ENCODE measurements at places on chromosomes 12 and 14.

DNA sequence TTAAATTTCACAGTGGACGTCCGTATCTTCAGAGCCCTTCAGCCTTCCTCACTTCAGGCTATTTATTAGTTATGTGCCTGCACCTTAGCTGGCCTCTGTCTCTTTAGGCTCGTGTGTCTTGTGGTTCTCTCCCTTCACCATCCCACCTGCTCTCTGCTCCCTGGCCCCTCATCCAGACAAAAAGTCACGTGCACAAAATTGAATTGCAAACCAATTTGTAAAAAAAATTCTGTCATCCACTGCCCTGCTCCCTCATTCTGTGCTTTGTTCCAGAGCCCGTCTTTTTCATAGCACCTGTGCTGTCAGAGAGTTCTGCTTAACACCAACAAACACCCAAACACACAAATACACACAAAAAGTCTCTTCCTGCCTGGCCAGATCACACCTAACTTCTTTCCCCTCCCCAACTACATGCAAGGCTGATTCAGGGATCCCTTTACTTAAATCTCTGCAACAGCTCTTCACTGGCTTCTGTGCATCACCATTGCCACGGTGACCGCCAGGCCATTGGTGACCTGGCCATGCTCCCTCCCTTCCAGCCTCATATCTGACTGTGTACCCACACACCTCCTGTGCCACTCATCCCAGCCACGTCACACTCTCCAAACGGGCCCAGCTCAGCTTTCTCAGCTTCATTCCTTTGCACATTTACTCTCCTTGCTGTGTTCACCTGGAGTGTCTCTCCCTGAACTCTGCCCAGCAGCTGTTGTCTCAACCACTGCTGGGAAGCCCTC lies 205.7 kb downstream of the TTC8 start:
- no peak for DNase-seq

DNA sequence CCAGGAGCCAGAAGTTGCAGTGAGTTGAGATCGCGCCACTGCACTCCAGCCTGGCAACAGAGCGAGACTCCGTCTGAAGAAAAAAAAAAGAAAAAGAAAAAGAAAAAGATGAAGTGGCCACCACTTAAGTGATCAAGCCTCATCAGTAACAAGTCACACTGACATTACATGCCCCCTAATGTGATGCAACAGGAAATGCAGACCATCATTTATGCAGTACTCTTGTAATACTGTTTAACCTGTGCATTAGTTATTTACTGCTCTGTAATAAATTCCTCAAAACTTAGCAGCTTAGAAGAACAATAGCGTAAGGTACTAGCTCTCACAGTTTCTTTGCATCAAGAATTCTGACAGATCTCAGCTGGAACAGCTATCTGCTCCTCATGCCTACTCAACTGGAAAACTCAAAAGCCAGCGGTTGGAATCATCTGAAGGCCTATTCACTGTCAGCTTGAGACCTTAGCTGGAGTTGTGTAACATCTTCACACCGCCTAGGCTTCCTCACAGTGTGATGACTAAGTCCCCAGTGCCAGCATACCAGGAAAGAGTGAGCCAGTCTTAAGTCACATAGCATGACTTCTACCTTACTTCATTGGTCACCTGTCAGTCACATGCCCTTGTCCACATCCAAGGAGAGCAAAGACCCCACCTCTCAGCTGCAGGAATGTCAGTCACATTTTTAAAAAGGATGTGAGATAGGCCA lies 31.5 kb downstream of the EPS8 start:
- no peak for DNase-seq

GRCh38 chr14:84976805-84977204 lies 553.1 kb upstream of the FLRT2 start:
- DNase-seq = no peak

GRCh38 chr14:93980456-93981201 lies 4.3 kb upstream of the ASB2 start:
- DNase-seq = no peak

DNA sequence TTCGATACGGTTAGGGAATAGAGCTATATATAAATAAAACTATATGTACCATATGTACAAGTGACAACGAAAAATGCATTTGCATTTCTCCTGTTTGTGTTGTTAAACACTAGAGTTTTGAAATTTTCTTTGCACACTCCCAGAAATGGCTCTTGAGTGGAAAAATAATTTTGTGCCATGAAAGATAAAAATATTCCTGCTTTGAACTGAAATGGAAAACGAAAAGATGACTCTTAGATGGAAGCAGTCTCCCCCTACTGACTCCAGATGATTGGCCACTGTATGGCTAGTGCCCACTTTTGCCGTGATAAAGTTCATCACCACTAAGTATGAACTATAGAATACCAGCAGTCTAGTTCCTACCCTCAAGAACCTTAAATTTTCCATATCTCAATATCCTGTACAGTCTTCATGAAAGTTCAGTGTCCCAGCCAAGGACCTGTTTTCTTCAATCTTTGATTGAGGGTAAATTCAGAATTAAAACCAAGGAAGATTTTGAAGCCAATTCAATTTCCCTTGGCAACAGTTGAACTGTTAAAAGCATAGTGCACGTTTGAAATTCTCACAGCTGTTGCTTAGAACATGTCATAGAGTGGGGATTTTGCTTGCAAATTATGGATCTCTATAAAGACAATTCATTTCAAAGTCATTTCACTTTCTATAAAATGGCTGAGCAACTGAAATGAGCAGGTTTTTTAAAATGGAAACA lies 1.6 kb upstream of the PPP2R5E start:
- no peak for DNase-seq

- no peak for DNase-seq
These were observed 401.1 kb downstream of the RGS6 start for GRCh38 chr14:72333357-72333756.

DNA sequence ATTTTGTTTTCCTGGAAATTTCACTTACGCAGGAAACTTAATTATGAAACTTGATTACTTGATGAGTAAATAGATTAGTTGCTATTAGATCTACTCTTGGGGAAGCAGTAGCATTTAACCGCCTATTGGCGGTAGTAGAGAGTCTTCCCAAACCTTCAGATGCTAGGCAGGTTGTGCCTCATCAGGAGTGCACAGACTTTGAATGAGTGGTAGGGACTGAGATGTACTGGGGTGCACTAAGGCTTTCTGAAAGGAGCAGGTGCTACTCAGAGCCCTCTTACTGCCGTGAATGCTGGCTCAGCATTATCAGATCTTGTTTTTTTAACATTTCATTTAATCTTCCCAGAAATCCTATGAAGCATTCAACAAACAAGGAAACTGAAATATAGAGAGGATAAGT lies 7.7 kb downstream of the GATC start:
- DNase-seq = no peak

DNA sequence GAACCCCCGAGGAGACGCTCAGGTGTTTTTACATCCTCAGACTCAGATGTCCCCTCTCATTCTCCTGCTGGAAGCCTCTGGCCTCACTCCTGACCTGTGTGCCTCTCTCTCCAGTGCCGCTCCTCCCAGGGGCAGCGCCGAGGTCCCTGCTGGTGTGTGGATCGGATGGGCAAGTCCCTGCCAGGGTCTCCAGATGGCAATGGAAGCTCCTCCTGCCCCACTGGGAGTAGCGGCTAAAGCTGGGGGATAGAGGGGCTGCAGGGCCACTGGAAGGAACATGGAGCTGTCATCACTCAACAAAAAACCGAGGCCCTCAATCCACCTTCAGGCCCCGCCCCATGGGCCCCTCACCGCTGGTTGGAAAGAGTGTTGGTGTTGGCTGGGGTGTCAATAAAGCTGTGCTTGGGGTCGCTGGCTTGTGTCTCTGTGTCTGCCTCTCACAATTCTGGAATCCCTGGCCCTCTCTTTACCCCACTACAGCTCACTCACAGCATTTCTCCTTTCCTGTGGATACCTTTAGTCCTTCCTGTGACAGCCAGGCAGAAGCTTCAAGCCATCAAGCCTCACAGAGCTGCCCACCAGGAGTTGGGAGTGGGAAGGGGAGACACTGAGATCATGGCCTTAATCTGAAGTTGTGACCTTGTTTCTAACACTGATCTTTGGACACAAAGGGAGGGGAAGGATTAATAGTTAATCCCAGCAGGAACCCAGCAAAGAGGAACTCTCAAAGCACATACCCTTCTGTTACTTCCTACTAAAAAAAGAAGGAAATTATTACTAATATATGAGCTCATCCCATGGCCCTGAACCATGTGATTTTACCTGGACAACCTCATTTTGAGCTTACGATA lies 1.1 kb upstream of the SOAT2 start:
- DNase-seq = no peak

GRCh38 chr14:20782280-20782890 lies 1.3 kb downstream of the RNASE6 start:
- no peak for DNase-seq

GRCh38 chr12:82461836-82462235 lies 103.5 kb downstream of the METTL25 start:
- no peak for DNase-seq

- DNase-seq = no peak
These were observed 148.2 kb downstream of the PLEKHA5 start for GRCh38 chr12:19277711-19278110.

GRCh38 chr12:72267974-72268373 lies 4.2 kb upstream of the TRHDE start:
- no peak for DNase-seq

DNA sequence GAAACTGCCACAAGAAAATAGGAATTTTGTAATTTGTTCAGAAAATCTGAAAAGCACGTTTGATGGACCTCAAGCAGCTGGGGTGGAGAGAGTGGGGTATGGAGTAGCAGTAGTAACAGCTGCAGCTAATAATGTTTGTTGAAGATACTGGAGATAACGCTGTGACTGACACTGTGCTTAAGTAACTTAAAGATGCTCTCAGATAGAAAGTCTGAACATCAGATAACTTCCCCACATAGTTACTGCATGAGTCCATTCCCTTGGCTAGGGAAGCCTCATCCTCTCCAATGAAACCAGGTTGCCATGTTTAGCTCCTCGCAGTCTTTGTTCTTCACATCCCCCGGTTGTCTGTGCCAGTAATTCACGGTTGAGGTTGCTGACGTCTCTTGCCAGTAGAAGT lies 24.9 kb downstream of the RMST start:
- no peak for DNase-seq

GRCh38 chr14:44940944-44941343 lies 20.8 kb downstream of the KLHL28 start:
- DNase-seq = no peak

GRCh38 chr12:122852336-122853275 lies 17.3 kb downstream of the HIP1R start:
- DNase-seq = no peak

DNA sequence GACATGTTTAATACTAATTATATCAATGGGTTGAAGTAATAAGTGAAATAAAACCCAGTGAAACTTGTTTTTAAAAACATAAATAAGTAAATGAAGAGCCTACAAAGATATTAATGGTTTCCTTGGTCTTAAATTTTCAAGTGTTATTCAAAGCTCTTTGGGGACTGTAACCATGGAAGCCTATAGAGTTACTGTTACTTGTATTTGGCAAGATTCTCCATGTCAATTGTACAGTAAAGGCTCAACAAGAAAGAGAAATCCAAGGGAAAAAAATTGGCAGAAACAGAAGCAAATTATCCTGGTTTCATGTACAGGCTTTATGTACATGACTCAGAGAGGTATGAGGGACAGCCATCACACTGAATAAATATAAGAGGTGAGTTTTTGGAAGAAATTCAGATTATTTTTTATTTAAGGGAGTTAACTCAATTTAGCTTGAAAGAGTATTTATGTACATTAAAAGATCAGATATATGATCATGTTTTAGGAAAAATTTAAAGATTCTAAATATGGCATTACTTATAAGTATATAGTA lies 151.1 kb upstream of the HMGA2 start:
- no peak for DNase-seq

DNA sequence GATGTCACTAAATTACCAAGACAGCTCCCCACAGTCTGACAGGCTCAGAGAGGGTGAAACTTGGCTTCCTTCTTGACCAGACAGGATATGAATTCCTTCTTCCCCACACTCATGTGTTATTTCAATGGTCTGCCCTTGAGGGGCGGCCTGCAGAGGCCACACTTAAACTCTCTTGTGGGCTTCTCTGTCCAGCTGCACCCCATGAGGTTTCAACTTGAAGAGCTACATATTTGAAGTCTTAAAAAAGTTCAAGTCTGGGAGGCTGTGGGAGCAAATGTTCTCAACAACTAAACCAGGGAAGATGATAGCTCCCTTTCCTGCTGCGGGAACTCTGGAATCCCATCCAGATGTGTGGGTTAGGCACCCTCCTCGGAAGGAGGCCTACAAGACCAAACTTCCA lies 98.3 kb downstream of the TTC7B start:
- no peak for DNase-seq

DNA sequence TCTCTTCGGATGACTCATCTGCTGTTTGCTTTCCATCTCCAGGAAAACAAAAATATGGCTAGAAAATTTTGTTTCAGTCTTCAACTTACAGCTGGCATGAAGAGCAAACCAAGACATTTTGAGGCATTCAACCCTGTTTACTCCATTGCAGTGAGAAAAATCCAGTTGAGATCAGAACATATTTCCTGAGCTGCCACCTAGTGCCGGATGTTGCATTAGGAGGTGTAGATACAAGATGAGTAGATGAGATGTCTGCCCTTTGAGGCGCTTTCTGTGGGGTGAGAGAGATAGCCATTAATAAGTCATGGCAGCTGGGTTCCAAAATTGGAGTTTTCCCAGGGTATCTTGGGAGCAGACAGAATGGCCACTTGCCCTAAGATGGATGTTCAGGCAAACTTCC lies 171.1 kb downstream of the PRKCH start:
- no peak for DNase-seq

GRCh38 chr14:59081720-59082119 lies 106.7 kb upstream of the DAAM1 start:
- DNase-seq = no peak

- DNase-seq = no peak
These were observed 176.6 kb downstream of the FOXN3 start for GRCh38 chr14:89240414-89240813.

GRCh38 chr14:67186172-67186768 lies 3.0 kb upstream of the GARIN2 start:
- no peak for DNase-seq

- no peak for DNase-seq
These were observed 117.6 kb downstream of the TRMT5 start for GRCh38 chr14:60863249-60863648.

DNA sequence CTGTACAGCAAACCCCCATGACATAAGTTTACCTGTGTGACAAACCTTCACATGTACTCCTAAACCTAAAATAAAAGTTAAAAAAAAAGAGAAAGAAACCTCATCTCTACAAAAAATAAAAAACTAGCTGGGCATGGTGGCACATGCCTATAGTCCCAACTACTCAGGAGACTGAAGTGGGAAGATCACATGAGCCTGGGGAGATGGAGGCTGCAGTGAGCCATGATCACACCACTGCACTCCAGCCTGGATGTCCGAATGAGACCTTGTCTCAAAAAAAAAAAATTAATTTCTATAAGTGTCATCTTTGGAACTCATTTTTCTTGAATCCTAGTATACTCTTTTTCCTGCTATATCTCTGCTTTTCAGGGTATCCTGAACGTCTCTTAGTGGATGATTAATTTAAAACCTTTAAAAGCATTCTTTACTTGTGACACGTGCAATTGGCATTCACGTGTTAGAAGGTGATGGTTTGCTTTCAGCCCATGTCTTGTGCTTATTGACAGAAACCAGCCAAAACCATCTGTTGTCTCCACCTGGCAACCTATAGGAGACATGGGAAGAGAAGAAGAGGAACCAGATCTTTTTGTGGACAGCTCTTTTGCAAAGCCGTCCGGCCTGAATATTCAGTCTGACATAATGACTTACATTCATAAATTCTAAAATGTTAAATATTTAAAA lies 30.6 kb upstream of the PPFIBP1 start:
- DNase-seq = no peak
